NCI-H1092 (cell line): ENCODE measurements at places on chromosomes 4 and X.

- DNase-seq, result no peak
Measured at GRCh38 chr4:124804041-124804440, 91.5 kb upstream of the ANKRD50 start.

GRCh38 chrX:48794340-48794910, 7.4 kb upstream of the HDAC6 start:
- DNase-seq, result no peak

DNA sequence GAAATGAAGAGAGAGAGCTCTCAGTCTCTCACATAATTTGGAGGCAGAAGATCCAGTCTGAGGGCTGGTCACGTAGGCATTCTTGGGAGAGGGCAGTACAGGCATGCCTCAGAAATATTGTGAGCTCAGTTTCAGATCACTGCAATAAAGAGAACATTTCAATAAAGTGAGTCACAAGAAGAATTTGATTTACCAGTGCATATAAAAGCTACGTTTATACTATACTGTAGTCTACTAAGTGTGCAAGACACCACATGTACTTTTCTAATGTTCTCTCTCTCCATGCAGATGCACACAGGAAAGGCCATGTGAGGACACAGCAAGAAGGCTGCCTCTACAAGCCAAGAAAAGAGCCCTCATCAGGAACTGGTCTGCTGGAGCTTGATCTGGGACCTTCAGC, 583.5 kb upstream of the FAT1 start:
- DNase-seq, result no peak

DNA sequence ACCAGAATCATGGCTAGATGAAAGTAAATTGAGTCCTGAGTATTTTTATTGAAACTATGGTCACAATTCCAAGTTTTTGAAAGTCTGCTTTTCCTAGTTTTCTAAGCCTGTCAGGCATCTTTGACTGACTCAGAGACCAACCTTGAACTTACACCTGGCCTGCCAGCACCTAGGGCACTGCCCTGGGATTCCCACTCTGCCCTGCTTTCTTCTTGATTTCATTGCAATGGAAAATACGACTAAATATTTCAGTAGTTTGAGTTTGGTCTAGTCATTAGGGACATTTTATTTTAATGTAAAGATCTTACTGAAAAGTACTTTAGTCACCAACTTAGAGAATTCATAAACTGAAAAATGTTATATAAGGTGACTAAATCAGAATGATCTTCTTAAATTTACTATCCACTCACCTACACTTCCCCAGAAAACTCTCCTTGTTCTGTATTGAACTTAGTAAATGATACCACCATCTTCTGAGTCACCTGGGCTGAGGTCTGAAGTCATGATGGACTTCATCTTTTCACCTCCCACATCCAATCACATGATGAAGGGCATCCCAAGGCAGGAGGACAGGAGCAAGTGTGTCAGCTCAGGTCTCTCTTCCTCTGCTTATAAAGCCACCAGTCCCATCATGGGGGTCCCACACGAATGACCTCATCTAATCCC, 11.6 kb upstream of the PYURF start:
- DNase-seq, result no peak

- no peak for DNase-seq
Measured at GRCh38 chr4:47703956-47704355, 133.9 kb downstream of the CORIN start.

DNA sequence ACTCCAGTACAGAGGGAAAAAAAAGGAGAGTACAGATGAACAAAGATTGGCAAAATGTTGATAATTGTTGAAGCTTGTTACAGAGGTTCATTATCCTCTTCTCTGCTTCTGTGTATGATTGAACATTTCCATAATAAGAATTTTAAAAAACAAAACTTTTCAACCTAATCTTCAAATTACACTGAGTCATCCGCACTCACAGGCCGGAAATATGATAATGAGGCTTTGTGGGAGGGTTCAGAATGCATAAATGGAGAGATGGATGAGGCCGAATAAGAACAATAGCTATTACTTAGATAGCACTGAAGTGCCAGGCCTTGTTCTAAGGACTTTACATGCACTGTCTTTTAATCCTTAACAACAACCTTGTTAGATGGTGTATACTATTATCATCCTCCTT, 4.6 kb upstream of the ERCC6L start:
- DNase-seq, result no peak
